ENCODE measurements at places on chromosomes 13 and 19.

- peak; percentile 99 for DNase-seq
These were observed 19.7 kb downstream of the RFX1 start for GRCh38 chr19:13986348-13986904.

GRCh38 chr19:14021474-14021873 is 6.5 kb upstream of the RLN3 start:
- DNase-seq = no peak

- no peak for DNase-seq
These were observed 3.5 kb upstream of the CCNP start for GRCh38 chr19:40229926-40230417.

DNA sequence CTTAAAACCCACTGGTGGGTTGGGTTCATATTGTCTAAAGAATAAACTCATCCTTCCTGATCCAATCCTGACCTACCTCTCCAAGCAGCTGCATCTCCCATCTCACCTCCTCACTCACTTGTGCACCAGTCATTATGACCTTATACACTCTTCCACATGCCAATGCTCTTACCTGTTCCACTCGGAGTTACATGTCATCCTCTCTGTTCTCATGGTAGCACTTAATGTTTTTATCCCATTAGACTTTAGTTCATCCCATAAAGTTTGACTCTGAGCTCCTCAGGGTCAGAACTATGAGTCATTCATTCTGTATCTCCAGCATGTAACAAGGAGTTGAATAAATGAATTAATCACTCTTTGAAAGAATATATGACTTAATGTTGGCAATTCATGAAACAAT is 330.2 kb downstream of the KLF12 start:
- DNase-seq = no peak

GRCh38 chr13:21528616-21529015 is 69.5 kb upstream of the ZDHHC20 start:
- no peak for DNase-seq

Measured in activated effector memory CD4-positive, alpha-beta T cell treated with anti-CD3 and anti-CD28 coated beads, Interleukin-2, amount 50 U/mL, for 16 hours (primary cell).